Gastroesophageal sphincter (tissue), 4 donors: ENCODE measurements at places on chromosomes 4 and X. TPM values are rescaled to one million over a fixed set of nuclear protein-coding genes. Genes with fewer than 3 reads are reported as not detected.

DNA sequence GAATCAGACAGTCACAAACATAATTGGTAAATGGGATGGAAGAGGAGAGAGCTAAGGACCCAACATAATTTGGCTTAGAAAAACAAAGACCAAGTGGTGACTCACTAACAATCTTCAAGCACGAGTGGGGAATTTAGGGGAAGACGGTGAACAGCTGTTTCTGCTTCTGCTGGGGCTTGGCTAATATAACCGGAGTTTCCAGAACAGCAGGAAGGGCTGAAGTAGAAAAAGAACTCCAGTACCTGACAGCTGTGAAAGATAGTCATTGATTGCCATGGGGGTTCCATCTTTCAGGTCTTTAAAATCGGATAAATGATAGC lies 290.9 kb upstream of the LDB2 start:
- peak; percentile 71 for ATAC-seq

DNA sequence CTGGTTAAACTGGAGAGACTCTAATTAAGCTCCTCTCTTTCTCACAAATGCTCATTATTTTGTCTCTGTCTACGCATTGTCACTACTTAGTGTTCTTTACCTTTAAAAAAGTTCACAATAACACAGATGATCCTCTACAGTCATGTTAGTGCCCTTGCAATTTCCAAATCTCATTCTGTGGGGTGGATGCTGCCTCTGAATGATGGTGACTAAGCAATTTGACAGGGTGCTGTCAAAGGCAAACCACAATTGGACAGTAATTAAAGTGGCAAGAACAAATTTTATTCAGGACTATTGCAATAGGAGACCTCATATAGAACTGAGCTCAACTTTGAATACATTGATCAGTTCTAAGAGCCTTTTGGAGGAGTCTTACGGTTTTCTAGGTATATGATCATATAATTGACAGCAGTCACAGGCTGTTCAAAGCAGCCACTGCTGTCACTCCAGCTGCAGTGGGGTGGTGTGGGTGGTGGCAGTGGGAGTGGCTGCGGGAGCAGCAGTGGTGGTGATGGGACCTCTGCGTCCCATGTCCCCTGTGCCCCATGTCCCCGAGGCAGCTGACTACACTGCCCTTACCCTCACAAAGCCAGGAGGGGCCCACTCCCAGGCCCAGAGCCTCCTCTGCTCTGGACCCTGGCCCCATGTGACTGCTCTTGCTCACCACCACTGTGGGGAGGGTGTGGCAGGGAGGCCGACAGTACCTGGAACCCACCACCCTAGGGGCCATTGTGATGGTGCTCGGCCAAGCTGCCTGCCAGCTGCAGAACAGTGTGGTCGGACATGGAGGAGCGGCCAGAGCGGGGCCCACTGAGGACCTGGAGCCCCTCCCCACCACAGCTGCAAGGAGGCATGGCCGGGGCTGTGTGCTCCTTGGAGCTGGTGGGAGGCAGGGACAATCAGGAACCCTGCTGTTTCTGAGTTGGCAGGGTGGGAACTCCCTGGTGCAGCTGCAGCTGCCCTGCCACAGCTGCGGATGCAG lies 30.4 kb upstream of the PAGE1 start:
- ATAC-seq: no peak

Gene FAAH2
- 0.62 TPM for total RNA-seq

DNA sequence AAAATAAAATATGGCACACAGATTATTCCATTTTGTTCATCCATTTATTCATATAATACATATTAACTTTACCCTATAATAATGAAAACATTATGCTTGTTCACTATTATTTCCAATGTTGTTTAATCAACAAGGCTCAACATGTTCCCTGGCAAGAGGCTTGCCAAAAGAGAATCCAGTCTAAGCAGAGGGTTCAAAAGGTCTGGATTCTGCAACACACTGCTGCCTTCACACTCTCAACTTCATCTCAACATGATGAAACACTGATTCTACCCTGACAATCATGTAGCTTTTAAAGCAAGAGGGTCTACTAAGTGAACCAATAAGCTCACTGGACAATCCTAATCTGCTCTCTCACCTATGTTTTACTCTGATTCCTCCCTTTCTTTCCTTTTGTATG lies 101.1 kb downstream of the MID1 start:
- no peak for ATAC-seq

DNA sequence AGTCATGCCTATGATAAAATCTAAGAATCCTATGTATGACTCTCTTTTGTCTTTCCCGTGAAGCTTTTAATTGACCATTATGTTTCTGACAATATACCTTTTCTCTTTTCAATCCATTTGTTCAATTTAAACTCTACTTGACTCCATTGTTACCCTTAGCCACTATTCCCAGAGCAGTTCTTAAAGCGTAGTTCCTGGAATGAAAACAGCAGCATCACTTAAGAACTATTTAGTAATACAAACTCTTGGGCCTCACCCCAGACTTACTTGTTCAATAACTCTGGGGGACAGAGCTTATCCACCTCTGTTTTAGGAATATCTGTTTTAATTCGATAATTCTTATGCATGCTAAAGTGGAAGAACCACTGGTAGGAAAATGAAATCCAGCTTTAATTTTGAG lies 358.4 kb downstream of the PRR32 start:
- ATAC-seq: no peak

Gene APLN
- total RNA-seq: 0.78 TPM

DNA sequence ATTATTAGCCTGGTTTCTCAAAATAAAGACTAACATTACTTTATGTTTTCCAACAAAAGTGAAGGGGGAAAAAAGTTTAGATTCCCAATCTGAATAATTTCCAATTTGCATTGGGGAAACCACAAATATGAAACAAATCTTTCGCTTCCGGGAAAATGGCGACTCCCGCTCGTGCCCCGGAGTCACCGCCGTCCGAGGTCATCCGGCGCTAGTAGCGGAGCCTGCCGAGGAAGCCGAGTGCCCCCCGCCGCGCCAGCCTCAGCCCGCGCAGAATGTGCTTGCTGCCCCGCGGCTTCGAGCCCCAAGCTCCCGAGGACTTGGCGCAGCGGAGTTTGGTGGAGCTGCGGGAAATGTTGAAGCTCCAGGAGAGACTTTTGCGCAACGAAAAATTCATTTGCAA lies 75.0 kb upstream of the TMPRSS11A start:
- no peak for ATAC-seq

GRCh38 chr4:56626963-56627362 lies 54.1 kb downstream of the HOPX start:
- ATAC-seq: no peak

Gene NPY2R
- total RNA-seq: not detected

DNA sequence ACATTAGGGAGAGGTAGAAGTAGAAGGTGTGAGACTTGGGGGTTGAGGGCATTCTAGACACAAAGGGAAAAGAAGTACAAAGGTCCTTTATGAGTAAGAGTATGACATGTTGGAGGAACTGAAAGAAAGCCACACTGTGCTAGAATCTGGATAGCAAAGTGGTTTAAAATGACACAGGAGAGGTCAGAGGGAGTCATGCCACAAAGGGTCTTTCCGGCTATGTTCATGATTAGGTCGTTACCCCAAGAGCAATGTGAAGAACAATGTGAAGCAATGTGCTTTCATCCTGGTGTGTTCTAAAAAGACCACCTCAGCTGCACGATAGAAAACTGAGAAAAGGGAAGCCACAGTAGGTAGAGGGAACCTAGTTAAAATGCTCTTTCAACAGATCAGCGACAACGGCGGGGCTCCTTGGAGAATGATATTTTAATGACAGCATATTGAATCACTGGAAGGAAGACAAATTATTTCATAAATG lies 29.2 kb downstream of the SMIM14 start:
- ATAC-seq: no peak

Gene ARHGAP24
- 38.6 TPM for total RNA-seq

Gene VEGFD
- total RNA-seq: 4.8 TPM

DNA sequence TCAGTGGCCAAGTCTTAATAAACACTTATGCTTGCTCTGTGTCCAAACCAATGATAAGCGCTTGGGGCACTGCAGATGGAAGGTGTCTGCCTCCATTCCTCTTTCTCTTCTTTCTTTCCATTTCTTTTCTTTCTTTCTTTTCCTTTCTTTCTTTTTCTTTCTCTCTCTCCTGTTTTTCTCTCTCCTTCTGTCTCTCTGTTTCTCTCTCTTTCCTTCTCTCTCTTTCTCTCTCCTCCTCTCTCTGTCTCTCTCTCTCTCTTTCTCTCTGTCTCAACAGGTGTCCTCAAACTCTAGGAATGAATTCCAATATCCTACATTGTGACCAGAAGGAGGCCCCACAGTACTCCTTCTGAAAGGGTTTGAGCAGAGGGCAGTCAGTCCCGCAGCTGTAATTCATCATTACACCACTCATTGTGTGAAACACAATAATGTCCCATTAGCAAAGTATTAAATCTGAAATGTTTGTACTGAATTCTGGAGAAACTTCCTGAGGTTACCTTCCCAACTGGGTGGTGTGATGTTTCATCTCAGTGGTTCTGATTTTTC lies 66.5 kb upstream of the PAGE1 start:
- peak; percentile 22 for ATAC-seq
